ENCODE measurements at places on chromosomes 7 and 10.

- ATAC-seq = no peak
Measured at GRCh38 chr10:132301371-132302330, 6.1 kb downstream of the STK32C start.

DNA sequence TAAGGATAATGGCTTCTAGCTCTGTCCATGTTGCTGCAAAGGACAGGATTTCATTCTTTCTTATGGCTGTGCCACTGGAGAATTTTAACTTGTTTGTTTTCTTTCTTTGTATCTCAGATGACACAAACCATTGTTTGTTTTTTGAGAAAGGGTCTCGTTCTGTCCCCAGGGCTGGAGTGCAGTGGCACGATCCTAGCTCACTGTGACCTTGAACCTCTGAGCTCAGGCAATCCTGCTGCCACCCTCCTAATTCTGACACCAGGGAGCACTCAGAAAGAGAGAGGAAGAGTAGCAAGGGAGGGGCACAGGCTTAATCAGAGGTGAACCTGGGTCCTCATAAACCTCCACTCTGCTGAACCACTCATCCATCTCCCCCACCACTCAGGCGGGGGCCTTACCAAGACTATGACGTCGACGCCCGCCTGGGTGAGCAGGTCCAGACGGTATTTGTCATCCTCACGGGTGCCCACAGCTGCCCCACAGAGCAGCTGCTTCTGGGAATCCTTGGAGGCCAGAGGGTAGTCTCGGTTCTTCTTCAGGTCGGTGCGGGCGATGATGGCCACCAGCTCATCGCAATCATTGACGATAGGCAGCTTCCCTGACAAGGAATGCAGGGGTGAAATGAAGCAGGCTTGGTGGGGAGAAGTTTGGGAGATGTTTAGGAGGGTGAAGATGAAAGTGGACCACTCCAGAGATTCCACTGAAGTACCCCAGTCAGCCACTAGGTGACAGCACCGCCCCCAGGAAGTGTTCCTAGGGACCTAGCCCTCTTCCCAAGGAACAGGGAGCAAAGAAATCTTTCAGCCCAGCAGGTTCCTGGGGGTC is 11.6 kb downstream of the IMPDH1 start:
- ATAC-seq = peak; percentile 62

DNA sequence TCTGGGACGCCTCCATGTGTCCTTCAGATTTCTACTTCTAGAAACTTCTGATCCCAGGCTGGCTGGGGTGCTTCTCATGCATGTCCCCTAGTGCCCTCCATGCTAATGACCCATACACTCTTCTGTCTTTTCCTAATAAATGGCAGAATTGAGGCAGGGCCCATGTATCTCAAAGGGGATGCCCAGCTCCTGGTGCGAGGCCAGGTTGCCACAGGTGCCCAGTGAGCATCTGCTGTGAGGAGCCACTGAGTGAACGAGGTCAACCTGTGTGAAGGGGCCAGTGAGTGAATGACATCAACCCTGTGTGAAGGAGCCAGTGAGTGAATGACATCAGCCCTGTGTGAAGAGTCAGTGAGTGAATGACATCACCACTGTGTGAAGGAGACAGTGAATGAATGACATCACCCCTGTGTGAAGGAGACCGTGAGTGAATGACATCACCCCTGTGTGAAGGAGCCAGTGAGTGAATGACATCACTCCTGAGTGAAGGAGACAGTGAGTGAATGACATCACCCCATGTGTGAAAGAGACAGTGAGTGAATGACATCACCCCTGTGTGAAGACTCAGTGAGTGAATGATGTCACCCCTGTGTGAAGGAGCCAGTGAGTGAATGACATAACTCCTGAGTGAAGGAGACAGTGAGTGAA is 478.9 kb downstream of the PTPRN2 start:
- ATAC-seq = no peak

DNA sequence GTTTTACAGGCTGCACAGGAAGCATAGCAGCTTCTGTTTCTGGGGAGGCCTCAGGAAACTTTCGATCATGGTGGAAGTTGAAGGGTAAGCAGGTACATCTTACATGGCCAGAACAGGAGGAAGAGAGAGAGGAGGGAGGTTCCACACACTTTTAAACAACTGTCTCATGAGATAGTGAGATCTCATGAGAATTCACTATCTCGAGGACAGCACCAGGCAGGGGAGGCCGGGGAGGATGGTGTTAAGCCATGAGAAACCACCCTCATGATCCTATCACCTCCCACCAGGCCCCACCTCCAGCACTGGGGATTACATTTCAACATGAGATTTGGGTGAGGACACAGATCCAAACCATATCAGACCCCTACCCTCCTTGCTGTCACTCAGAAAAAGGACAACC is 23.7 kb downstream of the ZNF503 start:
- no peak for ATAC-seq

DNA sequence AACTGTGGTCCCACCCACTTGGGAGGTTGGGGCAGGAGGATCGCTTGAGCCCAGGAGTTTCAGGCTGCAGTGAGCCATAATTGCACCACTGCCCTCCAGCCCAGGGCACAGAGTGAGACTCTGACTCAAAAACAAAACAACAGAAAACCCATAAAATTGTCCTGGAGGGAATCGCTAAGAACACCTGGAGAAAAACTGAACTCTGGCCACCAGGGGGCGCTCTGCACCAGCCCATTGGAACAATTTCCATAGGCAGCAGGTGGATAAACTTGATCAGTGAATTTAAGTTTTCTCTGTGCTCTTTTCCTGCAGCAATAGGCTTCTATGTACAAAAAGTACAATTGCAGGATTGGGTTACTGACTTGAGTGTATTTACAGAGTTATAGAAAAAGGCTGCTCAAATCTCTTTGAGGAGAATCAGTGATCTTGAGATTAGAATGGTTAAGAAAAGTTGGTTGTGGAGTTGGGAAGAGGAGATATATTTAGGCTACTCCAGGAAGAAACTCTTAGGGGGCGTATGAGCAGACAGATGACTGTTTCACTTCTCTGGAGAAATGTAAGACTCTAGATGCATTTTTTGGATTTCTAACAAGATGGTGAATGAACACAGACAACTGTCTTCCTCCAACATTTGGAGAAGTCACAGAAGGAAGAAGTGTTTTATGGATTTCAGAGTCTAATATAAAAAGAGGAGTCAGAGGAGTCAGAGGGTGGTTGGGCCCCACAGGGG is 274.9 kb upstream of the GALNT17 start:
- no peak for ATAC-seq

DNA sequence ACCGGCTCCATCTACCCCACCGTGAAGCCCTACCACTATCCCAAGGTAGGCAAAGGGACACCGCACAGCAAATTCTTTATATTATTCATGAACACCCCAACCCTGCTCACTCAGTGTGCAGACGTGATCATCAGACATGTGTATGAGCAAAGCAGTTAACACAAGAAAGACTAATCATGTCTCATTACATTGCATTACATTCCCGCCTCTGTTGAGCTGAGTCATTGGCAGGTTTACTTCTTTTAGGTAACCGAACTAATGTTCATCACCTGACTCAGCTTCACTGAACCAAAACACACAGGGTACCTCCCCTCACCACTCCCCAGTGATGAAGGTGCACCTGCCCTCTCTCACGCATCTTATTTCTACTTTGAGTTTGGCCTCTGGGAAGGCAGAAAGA is 233.4 kb downstream of the PAXIP1 start:
- ATAC-seq = no peak

DNA sequence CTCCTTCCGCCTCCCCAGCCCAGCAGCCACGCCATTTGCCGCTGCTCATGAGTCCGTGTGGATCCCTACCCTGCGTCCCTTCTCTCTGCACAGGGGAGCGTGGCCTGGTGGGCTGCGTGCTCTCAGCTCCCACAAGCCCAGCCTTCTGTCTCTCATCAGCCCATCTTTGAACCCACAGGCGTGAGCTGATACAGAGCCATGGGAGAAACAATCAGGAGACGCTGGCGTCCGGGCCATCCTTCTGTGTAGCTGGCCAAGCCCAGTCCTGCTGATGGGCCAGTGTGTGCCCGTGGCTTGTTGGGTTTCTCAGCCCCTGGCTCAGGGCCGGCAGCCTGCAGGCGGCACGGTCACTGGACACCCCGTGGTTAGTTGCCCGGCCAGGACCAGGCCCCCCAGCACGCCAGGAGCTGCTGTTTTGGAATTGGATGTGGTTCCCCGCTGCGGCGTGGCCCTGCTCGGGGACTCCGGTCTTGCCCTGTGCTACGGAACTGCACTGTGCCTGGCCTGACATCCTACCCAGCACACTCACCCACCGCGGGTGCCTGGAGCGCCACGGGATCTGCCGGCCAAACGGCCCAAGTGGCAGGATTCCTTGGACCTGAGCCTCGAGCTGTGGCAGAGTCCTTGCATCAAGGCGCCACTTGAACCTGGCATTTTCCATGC is 88.9 kb downstream of the ELFN1 start:
- no peak for ATAC-seq

DNA sequence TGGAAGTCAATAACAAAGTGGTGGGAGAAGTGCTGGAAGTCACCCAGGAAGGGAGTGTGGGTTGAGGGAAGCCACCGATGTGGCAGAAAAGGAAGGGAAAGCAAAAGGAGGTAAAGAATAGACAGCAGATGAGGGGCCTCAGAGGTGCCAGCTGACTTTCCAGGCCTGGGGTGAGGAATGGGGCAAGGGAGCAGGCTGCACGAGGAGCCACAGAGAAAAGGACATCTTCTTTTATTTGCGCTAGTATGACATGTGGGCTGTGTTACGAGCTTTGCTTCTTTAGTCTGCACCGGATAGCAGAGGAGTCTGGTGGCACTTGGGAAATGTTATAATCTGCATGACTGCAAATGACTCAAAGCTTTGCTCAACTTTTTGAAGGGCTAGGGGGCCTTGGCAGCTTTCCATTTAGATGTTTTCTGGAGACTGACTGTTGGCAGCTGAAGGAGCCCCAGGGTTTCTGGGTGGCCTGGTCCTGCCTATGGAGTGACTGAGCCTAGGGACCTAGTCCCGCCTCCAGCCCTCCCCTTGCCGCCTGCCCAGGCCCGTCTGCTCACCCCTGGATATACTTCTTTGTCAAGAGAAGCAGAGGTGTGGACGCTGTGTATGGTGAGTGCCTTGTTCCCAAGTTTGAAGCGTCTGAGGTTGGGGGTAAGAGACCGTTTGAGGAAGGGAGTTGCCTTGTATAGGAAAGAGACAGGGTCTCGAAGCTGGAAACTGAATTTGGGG is 5.1 kb downstream of the PRXL2A start:
- ATAC-seq = peak; percentile 90

DNA sequence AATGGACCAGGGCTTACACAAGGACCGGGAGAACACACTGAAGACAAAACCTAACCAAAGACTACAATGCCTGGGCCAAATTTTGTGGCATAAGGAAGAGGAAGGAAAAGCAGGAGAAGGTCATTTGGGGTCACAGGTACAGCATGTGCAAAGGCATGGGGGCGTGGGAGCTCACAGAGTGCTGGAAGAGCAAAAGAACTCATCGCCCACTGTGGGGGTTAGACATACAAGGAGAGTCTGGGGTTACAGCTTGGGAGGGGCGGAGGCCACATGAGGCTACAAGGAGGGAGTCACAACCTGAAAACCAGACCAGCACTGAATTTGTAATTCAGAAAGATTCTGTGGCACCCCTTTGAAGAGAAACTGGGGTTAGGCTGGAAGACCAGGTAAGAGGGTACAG is 9.7 kb downstream of the PUS7 start:
- no peak for ATAC-seq

- no peak for ATAC-seq
Measured at GRCh38 chr7:122304319-122304975, at the start of gene FEZF1. FEZF1 (minus strand) TSS chr7:122304750; CDS start chr7:122304437, 313 bp downstream.

- no peak for ATAC-seq
Measured at GRCh38 chr10:49625411-49625810, 11.6 kb downstream of the CHAT start.

DNA sequence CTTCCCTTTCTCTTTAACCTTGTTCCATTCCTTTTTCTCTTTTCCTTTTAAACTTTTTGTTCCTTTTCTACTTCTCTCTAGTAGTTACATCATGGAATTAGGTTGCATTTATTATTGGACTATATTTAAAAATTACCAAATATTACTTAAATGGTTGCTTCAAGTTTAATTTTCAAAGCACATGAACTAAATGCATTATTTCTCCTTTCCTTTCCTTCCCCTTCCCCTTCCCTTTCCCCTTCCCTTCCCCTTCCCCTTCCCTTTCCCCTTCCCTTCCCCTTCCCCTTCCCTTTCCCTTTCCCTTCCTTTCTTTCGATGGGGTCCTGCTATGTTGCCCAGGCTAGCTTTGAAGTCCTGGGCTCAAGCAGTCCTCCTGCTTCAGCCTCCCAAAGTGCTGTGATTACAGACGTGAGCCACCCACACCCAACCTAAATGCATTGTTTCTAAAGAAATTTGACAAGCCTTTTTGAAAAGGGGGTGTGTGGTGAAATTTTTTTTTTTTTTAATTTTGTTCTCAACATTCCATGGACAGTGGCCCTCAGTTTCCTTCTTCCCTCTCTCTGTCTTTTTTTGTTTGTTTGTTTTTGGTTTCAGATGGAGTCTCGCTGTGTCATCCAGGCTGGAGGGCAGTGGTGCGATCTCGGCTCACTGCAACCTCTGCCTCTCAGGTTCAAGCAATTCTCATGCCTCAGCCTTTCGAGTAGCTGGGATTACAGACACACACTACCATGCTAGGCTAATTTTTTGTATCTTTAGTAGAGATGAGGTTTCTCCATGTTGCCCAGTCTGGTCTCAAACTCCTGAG is 31.2 kb downstream of the TMEM60 start:
- no peak for ATAC-seq

DNA sequence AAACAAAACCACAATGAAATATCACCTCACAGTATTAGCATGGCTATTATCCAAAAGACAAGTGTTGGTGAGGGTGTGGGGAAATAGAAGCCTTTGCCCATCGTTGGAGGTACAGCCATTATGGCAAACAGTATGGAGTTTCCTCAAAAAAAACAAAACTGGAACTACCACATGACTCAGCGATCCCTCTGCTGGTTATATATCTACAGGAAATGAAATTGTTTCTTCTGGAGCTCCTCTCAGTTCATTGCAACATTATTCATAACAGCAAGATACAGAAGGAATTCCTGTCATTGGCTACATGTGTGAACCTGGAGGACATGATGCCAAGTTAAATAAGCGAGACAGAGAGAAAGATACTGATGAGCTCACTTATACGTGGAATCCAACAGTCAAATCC is 2.4 kb upstream of the UBE3C start:
- no peak for ATAC-seq

DNA sequence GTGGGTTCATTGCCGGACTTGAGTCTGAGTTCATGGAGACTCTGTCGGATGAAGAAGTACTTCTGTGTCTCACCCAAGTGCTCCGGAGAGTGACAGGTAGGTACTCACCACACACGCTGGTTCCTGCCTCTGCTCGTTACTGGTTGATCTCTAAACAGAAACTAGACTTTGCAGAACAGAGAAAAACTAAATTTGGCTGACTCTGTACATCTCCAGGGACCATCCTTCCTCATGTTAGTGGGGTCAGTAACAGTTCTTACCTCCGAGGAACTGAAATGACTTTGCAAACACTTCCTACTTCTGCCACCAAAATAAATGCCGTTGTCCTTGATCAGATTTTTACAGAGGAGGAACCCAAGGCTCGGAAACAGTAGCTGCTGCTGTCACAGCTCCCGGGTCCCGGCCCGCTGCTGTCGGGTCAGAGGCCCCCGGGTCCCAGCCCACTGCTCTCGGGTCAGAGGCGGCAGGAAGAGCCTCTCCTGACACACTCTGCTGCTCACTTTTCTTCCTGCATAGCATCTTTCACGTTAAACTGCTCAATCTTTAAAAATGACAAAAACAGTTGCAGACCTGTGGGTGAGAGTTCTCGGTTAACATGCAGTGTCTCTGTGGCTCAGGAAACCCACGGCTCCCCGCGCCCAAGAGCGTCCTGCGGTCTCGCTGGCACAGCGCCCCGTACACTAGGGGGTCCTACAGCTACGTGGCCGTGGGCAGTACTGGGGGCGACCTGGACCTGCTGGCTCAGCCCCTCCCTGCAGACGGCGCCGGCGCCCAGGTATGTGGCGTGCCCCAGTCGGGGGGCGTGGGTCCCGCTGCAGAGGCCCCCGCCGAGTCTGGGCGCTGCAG is 4.8 kb upstream of the MTG1 start:
- ATAC-seq = peak; percentile 44

Data from esophagus mucosa (tissue), 1 donor.